ENCODE measurements at places on chromosomes 7 and 10. TPM values are rescaled to one million over a fixed set of nuclear protein-coding genes. Genes with fewer than 3 reads are reported as not detected.

DNA sequence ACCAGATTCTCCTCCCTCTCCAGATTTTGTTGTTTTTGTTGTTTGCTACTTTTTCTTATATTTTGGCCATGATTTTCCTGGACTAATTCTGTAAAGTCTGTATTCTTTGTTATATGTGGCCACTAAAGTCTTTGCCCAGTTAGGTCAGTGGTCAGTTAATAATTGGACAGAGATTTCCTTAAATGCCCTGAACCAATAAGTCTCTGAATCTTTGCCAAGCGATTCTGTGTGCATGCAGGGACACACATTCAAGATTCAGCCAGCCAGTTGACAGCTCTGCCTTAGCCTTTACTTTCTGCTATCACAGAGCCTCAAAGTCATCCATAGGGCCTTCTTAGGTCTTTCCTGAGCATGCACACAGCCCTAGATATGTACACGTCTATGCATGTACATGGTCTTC is 11.0 kb upstream of the COL17A1 start:
- DNase-seq, result no peak

DNA sequence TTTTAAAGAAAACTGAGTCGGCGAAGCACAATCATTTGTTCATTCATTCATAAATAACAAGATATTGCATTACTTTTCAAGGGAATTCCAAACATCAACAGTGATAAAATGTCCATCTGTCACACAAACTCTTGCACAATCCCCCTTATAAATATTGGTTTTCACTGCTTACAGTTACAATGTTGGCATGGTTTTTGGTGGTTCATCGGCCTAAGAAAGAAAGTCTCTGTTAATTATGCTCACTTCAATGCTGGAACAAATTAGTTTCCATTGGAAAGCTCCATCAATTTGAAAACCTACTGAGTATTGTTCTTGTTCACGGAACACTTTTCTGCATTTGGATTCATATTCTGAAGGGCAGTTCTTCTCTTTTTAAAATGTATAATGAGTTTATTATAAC is 188.5 kb downstream of the JAZF1 start:
- DNase-seq, result peak; percentile 21

The MMD2 gene
- total RNA-seq, result not detected

- peak; percentile 85 for DNase-seq
Observed at GRCh38 chr7:17706734-17707133, 233.6 kb downstream of the SNX13 start.
